ENCODE measurements at places on chromosomes 6 and 20.

- DNase-seq = no peak
Observed at GRCh38 chr6:6331393-6331792, 10.9 kb upstream of the F13A1 start.

DNA sequence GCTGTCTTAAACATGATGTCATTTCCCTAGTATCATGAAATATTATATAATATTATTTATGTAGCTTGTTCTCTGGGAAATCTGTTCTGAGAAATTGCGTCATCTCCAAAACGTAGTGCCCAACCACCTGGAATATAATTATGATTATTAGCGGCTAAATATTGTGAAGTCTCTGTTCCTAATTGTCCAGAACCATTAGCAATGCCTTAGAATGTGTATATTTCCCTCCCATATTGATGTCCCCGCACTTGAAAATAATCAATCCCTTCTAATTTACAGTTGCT lies 54.4 kb downstream of the OTOR start:
- no peak for DNase-seq

DNA sequence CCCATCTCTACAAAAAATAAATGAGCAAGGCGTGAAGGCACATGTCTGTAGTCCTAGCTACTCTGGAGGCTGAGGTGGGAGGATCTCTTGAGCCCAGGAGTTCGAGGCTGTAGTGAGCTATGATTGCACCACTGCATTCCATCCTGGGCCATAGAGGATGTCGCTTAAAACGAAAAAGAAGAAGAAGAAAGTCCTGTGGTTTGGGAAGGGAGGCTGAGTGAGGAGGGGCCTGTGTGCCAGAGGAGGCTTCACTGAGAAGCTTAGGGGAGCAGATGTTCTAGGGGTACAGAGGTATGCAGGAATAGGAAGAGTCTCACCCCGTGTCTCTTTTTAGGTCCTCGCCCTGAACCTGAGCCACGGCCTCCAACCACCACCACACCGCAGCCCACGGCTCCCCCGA lies 4.2 kb downstream of the MMP9 start:
- no peak for DNase-seq

DNA sequence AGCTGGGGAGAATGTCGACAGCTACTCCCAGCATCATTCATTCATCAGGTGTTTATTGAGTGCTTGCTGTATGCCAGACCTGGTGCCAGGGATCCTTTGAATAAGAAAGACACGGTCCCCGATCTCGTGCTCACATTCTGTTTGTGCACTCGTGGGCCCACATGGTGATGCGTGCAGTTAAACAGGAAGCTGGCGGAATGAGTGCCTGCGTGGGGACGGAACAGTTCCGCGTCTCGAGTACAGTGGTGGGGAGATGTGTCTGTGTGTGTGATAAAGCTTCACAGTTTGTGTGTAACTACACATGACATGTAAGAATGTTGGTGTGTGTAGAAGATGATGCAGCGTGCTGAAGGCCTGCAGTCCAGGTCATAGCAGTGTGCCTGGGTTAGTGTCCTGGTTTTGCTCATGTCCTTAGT lies 6.5 kb downstream of the RBM38 start:
- DNase-seq = no peak

GRCh38 chr6:98716341-98716740 lies 118.0 kb upstream of the POU3F2 start:
- DNase-seq = no peak

DNA sequence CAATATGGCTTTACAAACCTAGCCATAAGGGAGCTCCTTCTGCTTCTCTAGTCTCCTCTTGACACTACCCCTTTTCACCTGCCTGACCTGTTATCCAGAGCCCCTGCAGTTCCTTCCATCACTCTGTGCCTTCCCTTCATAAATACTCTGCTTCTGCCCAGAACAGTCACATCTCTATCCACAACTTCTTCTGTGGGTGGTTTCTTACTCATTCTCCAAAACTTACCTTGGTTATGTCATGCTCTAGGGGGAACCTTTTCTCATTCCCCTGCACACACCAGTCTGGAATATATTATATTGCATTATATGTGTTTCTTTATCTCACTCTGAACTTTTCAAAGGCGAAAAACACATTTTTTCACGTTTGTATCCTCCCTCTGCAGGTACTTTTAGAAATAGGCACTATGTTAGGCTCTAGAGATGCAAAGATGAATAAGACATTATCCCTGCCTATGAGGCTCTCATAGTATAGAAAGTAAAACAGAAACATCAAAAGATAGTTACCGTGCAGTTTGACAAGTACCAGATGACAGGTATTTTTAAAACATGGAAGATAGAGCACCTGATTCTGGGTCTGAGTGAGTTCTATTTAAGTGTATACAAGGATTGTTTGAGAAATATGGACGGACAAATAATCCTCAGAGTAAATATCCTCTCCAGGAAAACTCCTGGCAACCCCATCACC lies 51.5 kb downstream of the AIG1 start:
- DNase-seq = no peak

- DNase-seq = no peak
Observed at GRCh38 chr6:11833626-11834592, 55.3 kb upstream of the ADTRP start.

DNA sequence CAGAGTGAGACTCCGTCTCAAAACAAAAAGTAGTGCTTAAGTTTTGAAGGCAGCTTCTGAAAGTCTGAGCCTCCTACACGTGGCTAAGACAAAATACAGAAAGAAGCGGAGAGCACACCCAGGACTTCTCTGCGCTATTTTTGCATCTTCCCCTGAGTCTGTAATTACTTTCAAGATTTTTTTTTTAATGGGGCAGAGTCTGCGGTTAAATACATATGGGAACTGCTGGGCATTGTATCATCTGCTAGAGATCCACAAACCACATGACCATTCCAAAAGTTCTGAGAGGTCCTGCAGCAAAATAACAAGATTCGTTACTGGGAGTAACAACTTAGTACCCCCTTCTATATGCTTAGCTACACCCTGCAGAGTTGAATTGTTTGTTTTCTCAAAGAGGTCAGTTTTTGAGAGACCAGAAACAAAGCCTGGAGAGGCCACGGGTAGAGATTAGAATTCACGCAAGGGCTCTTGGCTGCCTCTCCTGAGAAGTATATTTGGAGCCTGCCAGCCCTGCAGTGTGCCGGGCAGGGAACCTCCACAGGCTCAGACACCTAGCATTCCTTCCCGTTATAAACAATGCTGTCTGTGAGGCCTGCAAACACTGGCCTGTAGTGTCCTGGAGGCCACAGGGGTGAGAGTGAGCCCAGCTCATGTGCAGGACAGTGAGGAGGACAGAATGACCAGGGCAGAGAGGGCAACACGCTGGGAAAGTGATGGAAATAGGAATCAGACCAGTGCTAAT lies 48.2 kb upstream of the FAM50B start:
- DNase-seq = no peak

GRCh38 chr20:58408603-58409246 lies 19.7 kb downstream of the VAPB start:
- DNase-seq = no peak

- no peak for DNase-seq
Observed at GRCh38 chr6:127118298-127119101, at the start of gene RSPO3. TSS of gene RSPO3 (plus strand) at chr6:127118671. CDS start at chr6:127119193, 522 bp downstream.

DNA sequence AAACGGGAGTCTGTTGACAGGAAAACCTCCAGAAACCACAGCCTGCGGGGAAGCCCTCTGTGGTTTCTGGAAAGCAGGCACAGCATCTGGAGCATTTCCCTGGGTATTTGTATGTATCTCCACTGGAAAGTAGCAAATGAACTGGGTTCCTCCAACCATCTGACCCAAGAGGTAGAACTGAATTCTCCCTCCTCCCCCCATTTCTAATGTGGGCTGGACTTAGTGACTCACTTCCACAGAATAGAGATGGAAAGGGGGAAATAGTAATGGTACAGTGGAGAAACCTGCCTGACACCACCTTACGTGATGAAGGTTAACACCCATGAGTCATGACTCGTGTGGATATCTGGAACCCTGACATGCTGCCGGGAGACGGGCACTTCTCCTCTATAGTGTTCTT lies 51.9 kb upstream of the XRN2 start:
- DNase-seq = no peak

- DNase-seq = no peak
Observed at GRCh38 chr6:136123468-136123867, 126.6 kb downstream of the MTFR2 start.

DNA sequence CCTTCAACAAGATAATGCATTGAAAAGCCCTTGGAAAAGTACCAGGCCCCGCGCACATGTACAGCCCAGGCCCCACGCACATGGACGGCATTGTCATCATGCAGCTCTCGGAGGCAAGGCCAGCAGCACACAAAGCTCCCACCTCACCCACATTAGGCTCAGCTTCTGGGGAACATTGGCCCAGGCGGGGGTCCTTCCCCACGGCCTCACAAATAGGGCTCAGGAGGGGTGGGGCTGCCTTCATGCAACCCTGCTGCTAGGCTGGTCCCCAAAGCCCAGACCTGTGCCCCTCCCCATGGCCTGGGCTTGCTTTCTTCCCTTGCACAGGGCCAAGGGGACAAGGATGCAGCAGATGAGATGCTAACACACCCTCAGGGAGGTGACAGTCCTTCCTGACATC lies 26.7 kb downstream of the NPEPL1 start:
- no peak for DNase-seq

DNA sequence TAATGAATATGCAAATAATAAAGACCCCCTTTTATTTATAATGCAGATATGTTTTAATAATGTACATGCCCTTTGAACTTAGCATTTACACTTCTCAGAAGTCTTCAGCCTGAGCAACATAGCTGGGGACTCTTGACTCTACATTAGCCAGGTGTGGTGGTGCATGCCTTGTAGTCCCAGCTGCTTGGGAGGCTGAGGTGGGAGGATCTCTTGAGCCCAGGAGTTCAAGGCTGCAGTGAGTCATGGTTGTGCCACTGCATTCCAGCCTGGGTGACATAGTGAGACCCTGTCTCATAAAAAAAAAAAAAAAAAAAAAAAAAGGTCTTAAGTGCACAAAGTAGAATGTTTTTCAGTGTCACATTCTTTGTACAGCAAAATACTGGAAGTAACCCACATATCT lies 17.3 kb upstream of the MAPK13 start:
- no peak for DNase-seq

- DNase-seq = no peak
Observed at GRCh38 chr6:11767978-11768756, 10.4 kb downstream of the ADTRP start.

DNA sequence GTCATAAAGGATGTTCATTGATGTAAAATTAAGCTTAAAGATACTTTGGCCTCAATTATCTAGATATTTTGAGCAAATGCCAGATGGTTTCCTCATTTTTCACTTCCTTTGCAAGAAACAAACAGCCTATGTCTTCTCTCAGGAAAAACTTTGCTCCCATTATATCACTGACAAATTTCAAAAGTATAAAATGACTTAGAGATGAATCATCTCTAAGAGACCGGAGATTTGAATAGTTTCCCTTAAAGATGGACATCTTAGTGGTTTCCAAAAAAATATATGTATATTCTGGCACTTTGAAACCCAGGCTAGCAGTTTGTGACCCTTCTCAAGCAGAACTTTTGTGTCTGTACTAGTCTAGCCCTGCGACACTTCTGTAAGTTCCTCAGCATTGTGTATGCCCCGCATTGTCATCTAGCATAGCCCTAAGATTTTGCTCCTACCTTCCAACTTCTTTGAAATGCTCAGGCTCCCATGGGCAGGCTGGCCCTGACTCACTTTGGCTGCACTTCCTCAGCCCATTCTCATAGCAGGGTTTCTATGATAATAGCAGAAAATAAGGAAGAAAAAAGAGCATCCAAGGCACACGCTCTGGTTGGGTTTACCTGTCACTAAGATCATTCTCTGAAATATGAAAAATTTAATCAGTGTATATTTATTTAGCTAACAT lies 25.7 kb upstream of the POU3F2 start:
- DNase-seq = no peak

DNA sequence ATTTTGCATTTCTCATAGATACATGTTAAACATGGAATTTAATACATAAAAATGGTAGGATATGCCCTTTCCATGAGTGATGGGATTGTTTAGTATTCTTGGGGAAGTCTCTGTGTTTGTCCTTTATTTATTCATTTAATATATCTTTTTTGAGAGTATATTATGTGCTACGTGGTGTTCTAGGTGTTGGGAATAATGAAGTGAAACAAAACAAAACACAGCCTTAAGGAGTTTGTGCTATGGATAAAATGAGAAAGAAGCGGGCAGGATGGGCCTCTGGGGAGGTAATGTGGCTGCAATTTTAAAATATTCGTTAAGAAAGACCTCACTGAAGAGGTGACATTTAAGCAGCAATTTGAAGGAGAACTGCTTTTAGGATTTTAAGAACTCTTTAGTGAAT lies 851.5 kb downstream of the MAFB start:
- no peak for DNase-seq

DNA sequence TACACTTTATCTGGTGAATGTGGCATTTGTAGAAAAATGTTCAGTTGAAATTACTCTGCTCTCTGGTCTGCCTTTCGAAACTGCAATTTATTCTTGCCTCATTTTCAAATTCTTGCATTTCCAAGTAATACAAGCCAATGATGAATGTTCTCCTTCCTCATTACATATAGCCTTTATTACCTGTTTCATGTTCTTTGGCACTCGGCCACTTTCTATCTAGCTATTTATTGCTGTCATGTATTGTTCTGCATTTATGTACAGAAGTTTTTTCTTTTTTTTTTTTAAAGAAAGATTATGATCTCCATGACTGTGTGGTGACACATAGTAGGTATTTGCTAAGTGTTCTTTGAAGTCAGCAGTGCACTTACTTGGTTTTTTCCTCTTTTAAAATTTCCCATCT lies 261.4 kb downstream of the ZFAND3 start:
- no peak for DNase-seq

GRCh38 chr20:23636182-23636907 lies 1.4 kb downstream of the CST3 start:
- DNase-seq = no peak

- no peak for DNase-seq
Observed at GRCh38 chr6:140393665-140394540, 1019.5 kb upstream of the CITED2 start.

DNA sequence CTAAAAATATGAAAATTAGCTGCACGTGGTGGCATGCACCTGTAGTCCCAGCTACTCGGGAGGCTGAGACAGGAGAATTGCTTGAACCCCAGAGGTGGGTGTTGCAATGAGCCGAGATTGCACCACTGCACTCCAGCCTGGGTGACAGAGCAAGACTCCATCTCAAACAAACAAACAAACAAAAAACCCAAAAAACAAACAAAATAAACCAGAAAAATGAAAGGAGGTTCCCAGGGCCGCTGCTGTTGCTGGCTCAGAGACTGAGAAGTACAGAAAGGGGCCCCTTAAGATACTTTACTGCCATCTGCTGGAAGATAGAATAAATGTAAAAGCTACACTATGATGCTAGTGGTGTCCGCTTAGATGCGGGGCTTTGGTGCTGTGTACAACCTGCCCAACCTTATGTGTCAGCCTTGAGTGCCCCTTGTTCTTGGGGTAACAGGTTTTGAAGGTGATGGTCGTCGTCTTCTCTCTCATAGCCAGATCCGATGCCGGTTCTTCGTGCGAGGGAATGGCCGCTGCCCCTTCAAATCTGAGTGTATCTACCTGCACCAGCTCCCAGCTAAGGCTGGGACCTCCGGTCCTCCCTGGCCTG lies 2.8 kb upstream of the FANCE start:
- DNase-seq = no peak

GRCh38 chr6:109282756-109283155 lies 99.5 kb downstream of the CD164 start:
- no peak for DNase-seq

Measured in nucleus accumbens (tissue), 56 donors.